Substantia nigra (tissue), 51 donors: ENCODE measurements at places on chromosomes 13 and 19.

GRCh38 chr19:38634757-38635482 lies 12.5 kb upstream of the ACTN4 start:
- DNase-seq = no peak

DNA sequence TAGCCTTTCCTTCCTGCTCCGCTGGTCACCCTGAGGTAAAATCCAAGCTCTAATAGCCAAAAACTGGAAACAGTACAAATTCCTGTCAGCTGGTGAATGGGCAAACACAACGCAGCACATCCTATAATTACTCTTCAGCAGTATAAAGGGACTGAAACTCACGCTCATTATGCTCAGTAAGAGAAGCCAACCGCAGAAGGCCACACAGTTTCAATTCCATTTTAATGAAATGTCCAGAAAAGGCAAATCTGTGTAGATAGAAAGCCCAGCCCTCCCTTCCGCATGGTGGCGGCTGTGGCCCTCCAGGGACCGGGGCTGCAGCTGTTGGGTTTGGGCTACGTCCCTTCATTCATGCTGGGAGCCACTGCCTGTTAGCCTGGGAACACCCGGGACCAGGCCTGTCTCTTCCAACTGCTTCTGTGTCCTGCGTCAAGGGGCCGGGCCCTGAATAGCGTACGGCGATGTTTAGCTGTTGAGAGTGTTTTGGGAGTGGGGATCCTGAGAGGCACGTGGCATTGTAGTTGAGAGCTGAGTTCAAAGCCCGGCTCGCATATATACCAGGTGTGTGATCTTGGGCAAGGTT lies 23.5 kb downstream of the NKPD1 start:
- DNase-seq = no peak

DNA sequence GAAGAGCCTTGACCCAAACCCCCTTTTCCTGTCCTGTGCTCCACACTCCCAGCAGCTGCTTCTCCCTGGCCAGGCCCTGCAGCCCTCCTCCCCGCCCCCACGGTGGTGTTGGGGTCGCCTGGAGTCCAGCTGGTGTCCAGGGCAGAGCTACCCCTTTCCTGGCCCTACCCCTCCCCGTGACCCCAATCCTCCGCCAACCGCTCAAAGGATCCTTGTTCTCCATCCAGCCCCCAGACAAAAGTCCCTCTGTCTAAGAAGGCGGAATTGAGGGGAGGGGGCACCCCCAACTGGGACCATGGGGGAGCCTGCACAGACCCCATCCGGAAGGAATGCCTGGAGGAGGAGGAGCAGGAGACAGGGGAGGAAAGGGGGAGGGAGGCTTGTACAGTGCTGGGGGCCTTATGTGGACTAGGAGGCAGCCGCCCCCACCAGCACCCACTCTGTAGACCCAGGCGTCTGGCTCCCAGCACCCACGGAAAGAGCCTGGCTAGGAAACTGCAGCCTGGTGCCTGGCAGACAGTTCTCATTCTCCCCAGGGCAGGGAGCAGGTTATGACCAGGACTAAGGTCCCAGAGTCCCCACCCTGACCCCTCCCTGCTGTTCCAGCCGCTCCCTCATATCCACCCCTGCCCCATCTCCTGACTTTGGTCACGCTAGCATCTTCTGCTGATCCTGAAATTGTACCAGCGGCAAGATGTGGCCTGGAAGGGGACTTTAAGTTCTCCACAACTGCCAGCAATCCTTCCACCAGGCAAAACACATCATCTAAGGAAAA lies at the start of gene FXYD3:
Gene FXYD3, plus strand, starts transcription at position 647 of the 775 bp plus-strand sequence. CDS start 3,554 bp downstream, outside the sequence.
- DNase-seq = peak; percentile 91

- no peak for DNase-seq
Observed at GRCh38 chr19:46481223-46481848, 10.0 kb upstream of the PNMA8A start.

- no peak for DNase-seq
Observed at GRCh38 chr19:457636-458035, 3.2 kb downstream of the SHC2 start.
